CD8-positive, alpha-beta T cell (primary cell): ENCODE measurements at places on chromosomes 13 and 19.

- DNase-seq, result no peak
Measured at GRCh38 chr13:73900591-73900990, 233.6 kb downstream of the KLF12 start.

- peak; percentile 74 for DNase-seq
Measured at GRCh38 chr19:4831304-4831978, at the start of gene TICAM1. TSS of gene TICAM1 (minus strand) at chr19:4831712. CDS start at chr19:4818377, 13,335 bp downstream.

GRCh38 chr13:73924607-73925006 is 209.6 kb downstream of the KLF12 start:
- DNase-seq, result no peak

DNA sequence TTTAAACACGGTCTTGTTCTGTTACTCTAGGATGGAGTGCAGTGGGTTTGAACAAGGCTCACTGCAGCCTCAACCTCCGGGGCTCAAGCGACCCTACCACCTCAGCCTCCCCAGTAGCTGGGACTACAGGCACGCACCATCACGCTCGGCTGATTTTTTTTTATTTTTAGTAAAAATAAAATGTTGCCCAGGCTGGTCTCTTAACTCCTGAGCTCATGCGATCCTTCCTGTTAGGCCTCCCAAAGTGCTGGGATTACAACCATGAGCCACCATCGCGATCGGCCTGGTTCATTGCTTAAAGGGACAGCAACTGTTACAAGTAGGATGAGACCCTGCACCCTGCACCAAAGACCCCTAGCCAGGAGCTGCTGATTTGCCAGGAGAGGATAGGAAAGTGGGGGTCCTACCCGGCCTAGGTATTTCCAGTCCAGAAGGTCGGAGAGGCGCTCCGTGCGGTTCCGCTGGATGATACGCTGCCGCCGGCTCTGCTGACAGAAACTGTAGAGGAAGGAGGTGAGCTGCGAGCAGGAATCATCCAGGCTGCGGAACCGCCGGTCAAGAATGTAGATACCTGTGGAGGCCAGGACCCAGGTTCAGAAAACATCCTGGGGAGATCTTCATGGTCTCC is 5.1 kb downstream of the FTL start:
- no peak for DNase-seq

DNA sequence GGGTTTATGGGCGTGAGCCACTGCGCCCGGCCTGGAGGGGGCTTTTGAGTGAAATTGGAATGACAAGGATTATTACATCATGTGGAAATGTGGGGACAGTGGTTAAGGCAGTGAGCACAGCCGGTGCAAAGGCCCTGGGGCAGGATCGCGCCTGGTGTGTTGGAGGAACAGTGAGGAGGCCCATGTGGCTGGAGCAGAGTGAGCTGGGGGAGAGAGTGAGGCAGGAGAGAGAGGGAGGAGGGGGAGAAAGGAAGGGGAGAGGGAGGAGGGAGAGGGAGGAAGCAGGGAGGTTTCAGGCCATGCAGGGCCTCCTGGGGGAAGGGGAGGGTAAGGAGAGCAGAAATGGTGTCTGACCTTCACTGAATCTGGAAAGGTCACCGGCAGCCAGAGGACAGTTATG is 11.3 kb upstream of the CELF5 start:
- no peak for DNase-seq

GRCh38 chr19:54449701-54450069 is 686 bp downstream of the LENG8 start:
- no peak for DNase-seq

GRCh38 chr19:1875646-1876495 is 9.4 kb downstream of the ABHD17A start:
- DNase-seq, result peak; percentile 86

DNA sequence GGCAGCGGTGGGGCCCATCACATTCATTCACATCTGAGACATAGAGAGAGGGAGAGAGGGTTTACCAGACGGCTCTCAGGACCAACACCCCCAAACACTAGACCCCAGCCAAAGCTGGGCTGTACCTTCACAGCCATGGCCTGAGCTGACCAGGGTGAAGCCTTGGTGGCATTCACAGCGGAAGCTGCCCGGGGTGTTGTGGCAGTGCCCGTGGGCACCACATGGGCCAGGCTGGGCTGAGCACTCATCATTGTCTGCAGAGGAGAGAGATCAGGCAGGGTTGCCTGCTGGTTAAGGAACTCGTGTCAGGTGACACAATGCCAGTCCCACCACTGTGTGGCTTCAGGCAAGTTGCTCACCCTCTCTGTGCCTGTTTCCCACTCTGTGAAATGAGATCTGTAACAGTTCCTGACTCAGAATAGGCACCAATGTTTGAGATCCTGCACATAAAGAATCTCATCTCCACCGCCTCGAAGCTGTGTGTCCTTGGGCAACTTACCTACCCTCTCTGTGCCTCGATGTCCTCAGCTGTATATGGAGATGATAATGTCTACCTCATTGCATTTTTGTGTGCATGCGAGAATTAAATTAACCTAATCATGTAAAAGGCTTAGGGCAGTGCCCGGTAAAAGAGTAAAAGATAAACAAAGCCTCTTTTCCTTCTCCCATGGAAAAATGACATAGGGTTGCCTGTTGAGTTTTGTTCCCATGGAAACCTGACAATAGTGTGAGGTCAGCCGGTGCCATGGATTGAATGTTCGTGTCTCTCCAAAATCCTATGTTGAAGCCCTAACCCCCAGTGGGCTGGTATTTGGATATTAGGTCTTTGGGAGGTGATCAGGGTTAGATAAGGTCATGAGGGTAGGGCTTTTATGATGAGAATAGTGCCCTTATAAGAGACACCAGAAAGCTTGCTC is 22.9 kb downstream of the CCL25 start:
- no peak for DNase-seq

DNA sequence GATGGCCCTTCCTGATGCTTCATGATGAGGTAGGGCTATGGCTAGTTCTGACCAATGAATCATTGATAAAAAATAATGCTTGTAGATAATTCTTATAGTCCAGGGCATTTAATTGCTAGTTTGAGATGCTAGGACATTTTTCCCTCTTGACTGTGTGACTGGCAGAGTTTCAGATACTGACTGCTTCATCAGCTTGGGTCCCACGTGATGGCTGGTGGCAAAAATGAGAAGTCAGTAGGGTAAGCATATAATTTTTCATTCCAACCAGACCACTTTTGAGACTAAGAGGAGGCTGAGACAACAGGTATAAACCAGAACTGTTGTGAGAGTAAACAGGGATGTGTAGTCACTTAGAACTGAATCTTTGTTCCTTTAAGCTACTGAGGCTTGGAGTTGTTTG is 183.3 kb downstream of the HS6ST3 start:
- no peak for DNase-seq

- DNase-seq, result no peak
Measured at GRCh38 chr13:48489666-48490065, 43.2 kb downstream of the RCBTB2 start.

DNA sequence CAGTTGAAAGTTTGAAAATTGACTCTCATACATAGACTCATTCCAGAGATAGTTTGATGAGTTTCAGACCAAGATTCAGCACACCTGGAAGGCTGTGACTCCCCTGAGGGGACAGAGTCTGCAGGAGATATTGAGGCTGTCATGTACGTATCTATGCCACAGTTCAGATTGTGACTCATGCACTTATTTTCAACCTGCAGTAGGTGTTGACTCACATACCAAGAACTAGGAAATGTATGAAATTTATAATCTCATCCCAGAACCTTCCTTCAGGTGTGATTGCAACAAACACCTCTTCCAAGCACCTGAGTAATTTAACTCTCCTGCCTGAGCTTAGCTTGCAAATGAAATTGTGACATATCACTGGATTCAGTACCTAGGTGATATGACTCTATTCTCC is 64.4 kb upstream of the ZNF43 start:
- DNase-seq, result no peak

- DNase-seq, result no peak
Measured at GRCh38 chr13:111515635-111516034, 195.2 kb downstream of the TEX29 start.

DNA sequence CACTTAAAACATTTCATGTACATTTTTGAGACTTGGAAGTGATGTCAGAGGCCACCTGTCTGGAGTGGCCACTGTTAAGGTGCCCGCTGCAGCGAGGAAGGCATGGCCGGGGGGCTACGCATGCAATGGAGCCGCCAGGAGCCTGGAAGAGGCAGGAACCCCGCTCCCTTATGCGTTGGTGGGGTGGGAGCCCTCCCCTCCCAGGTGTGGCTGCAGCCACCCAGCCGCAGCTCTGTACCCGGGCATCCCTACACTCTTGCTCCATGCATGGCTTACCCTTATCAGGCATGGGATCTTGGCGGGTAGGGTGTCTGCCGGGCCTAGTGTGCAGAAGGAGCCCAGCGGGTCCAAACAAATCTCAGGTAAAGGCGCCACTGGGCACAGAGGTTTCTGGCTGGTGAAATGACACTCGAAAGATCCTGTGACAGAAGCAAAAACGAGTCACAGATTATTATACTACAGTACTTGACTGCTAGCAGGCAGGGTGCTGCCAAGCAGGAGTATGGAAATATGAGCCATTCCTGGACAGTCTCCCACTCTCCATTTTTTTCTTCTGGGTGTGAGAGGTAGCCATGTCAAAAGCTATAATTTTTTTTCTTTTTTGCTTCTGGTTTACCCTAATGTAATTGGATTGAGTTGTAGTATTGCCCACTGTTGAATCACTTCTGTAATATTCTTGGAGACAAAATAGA is 1606.3 kb upstream of the MIR17HG start:
- DNase-seq, result no peak

DNA sequence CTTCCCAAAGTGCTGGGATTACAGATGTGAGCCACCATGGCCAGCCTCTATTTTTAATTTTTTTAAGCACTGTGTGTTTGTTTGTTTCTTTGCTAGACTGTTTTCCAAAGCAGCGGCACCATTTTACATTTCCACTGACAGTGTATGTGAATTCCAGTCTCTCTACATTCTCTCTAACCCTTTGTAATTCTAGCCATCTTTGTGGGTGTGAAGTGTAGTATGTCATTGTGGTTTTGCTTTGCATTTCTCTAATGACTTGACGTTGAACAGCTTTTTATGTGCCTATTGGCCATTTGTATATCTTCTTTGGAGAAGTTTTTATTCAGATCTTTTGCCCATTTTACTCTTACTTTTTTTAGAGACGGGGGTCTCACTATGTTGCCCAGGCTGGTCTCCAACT is 11.6 kb downstream of the PNPLA6 start:
- no peak for DNase-seq

GRCh38 chr13:79987323-79987722 is 353.6 kb downstream of the SPRY2 start:
- no peak for DNase-seq

DNA sequence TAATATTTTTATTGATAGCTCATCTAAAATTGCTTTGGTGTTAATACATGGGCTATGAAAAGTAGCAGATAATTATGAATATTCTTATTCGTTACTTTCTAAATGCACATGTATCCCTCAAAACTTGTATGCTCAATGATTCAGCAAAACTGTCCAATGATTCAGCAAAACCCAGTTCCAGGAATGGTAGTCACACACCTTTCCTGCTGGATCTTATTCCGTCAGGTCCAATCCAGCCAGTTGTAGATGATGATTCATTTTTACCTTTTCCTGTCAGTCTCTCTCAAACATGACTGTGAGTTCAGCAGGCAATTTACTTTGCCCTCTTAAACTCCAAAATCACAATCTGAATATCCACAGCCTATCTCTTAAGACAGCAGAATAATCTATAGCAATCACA is 1082.6 kb downstream of the EFNB2 start:
- DNase-seq, result no peak

GRCh38 chr13:45207319-45207718 is 6.5 kb upstream of the KCTD4 start:
- DNase-seq, result no peak

DNA sequence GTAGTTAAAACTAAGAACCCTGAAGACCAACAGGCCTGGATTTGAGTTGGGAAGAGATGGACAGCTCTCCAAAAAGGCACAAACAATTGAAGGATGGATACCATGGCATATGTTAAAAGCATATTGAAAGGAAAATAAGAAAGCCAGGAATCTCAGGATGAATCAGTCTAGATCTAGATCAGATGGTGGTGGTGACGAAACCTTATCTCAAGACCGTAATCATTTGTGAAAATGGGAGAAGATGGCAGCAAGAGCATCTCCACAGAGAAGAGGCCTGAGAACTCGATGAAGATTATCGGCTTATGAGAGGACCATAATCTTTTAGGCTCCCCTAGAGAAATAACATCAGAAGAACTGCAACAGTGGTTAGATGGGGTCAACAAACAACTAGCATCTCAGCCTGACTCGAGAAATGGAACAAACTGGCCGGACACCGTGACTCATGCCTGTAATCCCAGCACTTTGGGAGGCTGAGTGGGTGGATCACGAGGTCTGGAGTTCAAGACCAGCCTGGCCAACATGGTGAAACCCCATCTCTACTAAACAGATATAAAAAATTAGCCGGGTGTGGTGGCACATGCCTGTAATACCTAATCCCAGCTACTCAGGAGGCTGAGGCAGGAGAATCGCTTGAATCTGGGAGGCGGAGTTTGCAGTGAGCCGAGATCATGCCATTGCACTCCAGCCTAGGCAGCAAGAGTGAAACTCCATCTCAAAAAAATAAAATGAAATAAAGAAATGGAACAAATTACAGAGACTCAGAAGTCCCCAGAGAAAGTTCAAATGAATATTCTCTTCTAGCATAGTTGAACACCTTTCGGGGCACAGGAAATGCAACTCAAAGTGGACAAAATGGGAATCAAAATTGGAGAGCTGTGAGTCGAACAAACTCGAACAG is 47.6 kb downstream of the FOXO1 start:
- DNase-seq, result no peak

GRCh38 chr13:47250146-47250545 is 353.3 kb upstream of the HTR2A start:
- DNase-seq, result no peak

GRCh38 chr13:19632915-19633478 is 462 bp upstream of the MPHOSPH8 start:
- DNase-seq, result no peak

- no peak for DNase-seq
Measured at GRCh38 chr13:101300531-101300930, 115.8 kb downstream of the NALCN start.

GRCh38 chr13:77563111-77563510 is 27.6 kb downstream of the SCEL start:
- DNase-seq, result no peak

DNA sequence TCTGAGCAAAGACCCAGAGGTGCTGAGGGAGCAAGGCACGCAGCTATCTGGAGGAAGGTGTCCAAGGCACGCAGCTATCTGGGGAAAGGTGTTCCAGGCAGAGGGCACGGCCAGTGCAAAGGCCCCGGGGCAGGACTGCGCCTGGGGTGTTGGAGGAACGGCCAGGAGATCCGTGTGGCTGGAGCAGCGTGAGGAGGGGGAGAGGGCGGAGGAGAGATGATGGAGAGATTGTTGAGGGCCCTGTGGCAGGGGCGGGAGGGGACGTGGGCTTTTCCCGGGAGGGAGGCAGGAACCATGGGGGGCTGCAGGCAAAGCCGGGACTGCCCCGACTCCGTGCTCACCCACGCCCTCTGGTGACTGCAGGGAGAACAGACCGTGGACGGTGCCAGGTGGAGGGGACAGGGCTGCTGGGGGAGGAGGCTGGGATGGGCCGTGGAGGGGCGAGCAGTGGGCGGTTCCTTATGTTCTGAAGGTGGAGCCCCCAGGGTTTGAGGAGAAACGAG is 13.3 kb upstream of the MISP start:
- DNase-seq, result peak; percentile 64
